Activated T-helper 1 cell treated with anti-CD3 and anti-CD28 coated beads, Interleukin-12 subunit alpha, Interleukin-12 subunit beta, Interleukin-2, Interleukin-4 antibody, amounts not matched to agents 30 ng/mL and 10 ng/mL and 1 ng/mL, durations not matched to agents 14 hours and 24 hours and 36 hours (primary cell): ENCODE measurements at places on chromosomes 16 and 17. TPM values are rescaled to one million over a fixed set of nuclear protein-coding genes. Genes with fewer than 3 reads are reported as not detected.

- H3K36me3 ChIP-seq, result no peaks in the 10 kb centered on the region
- no peak overlapping the region for H3K27ac ChIP-seq
- H3K4me1 ChIP-seq, result no peaks in the 10 kb centered on the region
- no peak for DNase-seq
- no peaks in the 10 kb centered on the region for H3K27me3 ChIP-seq
- no peak overlapping the region for H3K4me3 ChIP-seq
These were observed 119.6 kb upstream of the CNTNAP4 start for GRCh38 chr16:76157629-76158028.

DNA sequence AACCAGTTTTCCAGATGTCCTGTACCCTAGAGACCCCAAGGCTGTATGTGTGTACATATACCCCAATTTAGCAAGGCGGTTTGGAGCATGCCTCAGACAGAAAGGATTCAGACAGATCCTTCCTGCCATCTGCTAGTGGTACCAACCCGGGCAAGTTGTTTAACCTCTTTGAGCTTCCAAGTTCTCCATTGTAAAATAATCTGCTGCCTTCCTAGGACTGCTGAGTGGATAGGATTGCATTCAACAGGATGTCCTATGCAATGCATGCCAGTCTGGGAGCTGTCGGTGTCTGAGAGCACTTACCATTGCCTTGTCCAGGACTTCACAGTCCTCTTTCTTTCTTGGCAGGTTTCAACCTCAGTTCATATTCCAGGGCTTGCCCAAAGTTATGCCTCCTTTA lies 1.9 kb downstream of the CDH13 start:
- H3K27ac ChIP-seq, result no peak overlapping the region
- no peak overlapping the region for H3K4me3 ChIP-seq
- H3K4me1 ChIP-seq, result peaks cover 4% of the 10 kb centered on the region
- no peak for DNase-seq
- peaks cover 62% of the 10 kb centered on the region for H3K27me3 ChIP-seq

The P2RX5 gene
- total RNA-seq, result 133 and 143 TPM in 2 replicates

DNA sequence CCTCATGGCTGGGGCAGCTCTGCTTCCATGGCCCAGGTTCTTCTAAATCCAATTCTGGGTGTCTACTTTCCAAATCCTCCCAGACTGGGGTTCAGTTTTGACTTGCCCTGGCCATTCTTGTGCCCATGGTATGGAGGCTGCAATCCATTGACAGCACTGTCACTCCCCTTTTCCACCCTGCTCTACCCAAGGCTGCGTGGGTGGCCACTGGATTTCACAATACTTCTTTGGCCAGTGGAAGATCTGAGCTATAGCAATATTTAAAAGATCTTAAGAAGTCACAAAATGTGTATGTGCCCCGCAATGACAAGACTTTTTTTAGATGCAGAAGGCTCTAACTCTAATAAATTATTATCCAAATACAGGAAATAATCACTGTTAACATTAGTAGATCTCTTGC lies 329.4 kb upstream of the CCL2 start:
- no peaks in the 10 kb centered on the region for H3K4me1 ChIP-seq
- no peak overlapping the region for H3K27ac ChIP-seq
- DNase-seq, result no peak
- H3K36me3 ChIP-seq, result no peaks in the 10 kb centered on the region
- H3K27me3 ChIP-seq, result peaks cover 4% of the 10 kb centered on the region
- H3K4me3 ChIP-seq, result no peak overlapping the region

The MARVELD3 gene
- not detected in 2 replicates for total RNA-seq

DNA sequence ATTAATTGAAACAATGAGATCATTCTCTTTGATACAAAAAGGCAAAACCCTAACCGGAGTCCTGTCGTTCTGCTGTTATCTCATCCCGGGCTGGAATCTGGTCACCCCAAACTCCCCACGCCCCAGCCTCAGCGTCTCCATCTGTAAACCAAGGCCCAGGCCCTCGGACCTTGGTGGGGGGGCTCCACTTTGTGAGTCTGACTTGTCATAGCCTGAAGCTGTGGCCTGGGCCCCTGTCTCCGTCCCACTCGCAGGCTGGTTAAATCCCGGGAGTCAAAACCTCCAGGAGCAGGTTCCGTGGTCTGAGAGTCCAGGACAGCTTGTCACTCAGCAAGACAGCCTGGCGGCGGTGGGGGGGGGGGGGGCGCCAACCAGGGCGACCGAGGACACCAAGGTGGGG lies 50.0 kb downstream of the SLC7A5 start:
- no peak for DNase-seq
- peaks cover 3% of the 10 kb centered on the region for H3K36me3 ChIP-seq
- no peak overlapping the region for H3K4me3 ChIP-seq
- no peak overlapping the region for H3K27ac ChIP-seq

The MPO gene
- not detected in 2 replicates for total RNA-seq

GRCh38 chr16:84396537-84397008 lies 28.2 kb downstream of the ATP2C2 start:
- H3K4me1 ChIP-seq, result no peaks in the 10 kb centered on the region
- H3K4me3 ChIP-seq, result no peak overlapping the region
- no peaks in the 10 kb centered on the region for H3K36me3 ChIP-seq
- H3K27me3 ChIP-seq, result peaks cover 9% of the 10 kb centered on the region
- no peak for DNase-seq

- H3K27me3 ChIP-seq, result peaks cover 11% of the 10 kb centered on the region
- no peak overlapping the region for H3K4me3 ChIP-seq
- no peak overlapping the region for H3K27ac ChIP-seq
These were observed 7.6 kb downstream of the EPX start for GRCh38 chr17:58200024-58200633.

DNA sequence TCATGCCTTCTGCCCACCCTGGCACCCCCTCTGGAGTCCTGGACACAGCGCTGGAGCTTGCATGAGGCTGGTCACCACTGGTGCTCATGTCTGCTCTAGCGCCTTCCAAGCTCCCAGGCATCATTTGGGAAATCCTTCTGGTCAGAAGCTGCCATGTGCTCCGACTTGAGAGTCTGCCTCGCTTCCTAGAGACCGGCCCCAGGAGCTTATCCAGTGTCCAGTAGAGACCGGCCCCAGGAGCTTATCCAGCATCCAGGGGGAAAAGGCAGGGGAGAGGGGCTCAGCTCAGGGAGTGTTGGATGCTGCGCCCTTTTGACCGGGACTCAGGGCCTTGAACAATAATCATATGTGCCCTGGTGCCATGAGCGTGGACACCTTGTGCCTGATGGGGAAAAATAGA lies 106.3 kb downstream of the RAP1GAP2 start:
- H3K4me1 ChIP-seq, result no peaks in the 10 kb centered on the region
- no peaks in the 10 kb centered on the region for H3K27me3 ChIP-seq
- DNase-seq, result no peak
- no peak overlapping the region for H3K4me3 ChIP-seq
- no peak overlapping the region for H3K27ac ChIP-seq

DNA sequence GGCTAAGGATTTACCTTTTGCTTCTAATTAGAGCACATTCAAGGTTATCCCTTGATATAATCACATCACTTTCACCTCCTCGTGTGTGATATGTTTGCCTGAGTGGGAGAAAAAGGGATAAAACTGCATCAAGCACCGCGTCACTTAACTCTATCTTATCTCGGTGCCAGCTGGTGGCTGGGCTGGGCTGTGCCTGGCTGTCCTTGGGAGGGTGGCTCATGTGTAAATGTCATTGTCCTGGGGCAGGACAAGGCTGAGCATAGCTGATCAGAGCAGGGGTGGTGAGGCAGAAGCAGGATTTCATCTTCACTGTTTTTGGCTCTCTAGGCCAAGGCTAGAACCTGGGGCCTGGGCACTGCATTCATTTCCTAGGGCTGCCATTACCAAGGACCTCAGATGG lies 105.3 kb downstream of the RAP1GAP2 start:
- no peaks in the 10 kb centered on the region for H3K27me3 ChIP-seq
- no peaks in the 10 kb centered on the region for H3K36me3 ChIP-seq
- H3K27ac ChIP-seq, result no peak overlapping the region
- no peak overlapping the region for H3K4me3 ChIP-seq
- DNase-seq, result no peak
- no peaks in the 10 kb centered on the region for H3K4me1 ChIP-seq

The ZNF668 gene
- 14.9 and 15.1 TPM in 2 replicates for total RNA-seq
